ENCODE measurements at places on chromosomes 2 and 18. TPM values are rescaled to one million over a fixed set of nuclear protein-coding genes. Genes with fewer than 3 reads are reported as not detected.

Gene PKDCC
- polyA plus RNA-seq: not detected

Gene PARD3B
- polyA plus RNA-seq: not detected

Gene SERPINB12
- not detected for polyA plus RNA-seq

Gene ANKRD53
- polyA plus RNA-seq: 0.30 TPM

Gene CPLX4
- not detected for polyA plus RNA-seq

Gene OBSL1
- 0.53 TPM for polyA plus RNA-seq

Gene ATP8B1
- polyA plus RNA-seq: not detected
